Activated CD4-positive, CD25-positive, alpha-beta regulatory T cell treated with anti-CD3 and anti-CD28 coated beads, Interleukin-2, amount 50 U/mL, for 16 hours (primary cell): ENCODE measurements at places on chromosomes 4 and X.

- no peak for DNase-seq
Measured at GRCh38 chr4:22521240-22521639, 5.4 kb upstream of the ADGRA3 start.

DNA sequence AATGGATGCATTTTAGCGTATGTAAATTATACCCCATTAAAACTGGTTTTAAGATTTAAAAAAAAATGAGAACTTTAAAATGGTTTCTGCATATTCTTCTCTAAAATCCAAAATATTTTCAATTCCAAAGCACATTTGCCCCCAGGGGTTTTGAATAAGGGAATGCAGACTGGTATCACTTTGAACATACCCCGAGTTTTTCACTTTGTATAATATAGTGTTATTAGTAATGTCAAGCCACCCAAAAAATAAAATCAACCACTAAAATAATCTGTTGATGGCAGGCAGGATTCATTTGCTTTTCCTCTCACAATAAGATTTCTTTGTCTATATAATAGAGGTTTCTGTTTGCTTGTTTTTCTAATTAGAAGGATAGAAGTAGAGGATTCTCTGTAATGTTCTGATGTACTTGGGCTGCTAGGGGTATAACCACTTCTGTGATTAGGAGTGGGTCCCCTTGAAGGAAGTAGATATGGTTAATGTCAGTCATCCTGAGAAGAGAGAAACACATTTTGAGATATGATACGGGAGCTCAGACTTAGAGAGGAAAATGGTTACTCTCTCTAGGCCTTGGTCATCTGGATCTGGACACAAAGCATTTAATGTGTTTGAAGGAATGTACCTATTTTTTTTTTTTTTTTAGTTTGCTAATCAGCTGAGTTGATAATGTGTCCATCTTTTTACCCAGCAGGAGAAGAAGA lies 9.3 kb upstream of the LIN54 start:
- no peak for DNase-seq

GRCh38 chr4:10521424-10521823 lies 64.2 kb upstream of the ZNF518B start:
- no peak for DNase-seq

- DNase-seq: no peak
Measured at GRCh38 chr4:22356987-22357596, 158.8 kb downstream of the ADGRA3 start.

DNA sequence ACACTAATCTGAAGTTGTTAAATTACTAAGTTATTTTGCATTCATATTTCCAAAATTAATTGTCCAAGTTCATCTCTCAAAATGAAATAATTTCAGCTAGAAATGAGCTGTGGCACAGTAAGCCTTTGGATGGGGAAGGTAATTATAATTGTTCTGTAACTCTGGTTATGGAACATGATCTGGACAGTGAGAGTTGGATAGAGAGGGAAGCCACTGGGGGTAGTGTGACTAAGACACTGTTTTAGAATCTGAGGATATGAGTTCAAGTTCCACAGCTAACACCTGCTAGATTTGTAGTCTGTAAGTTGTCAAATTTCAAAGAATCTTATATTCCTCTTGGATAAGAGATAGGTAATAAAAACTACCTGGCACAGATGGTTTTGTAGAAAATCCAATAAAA lies 49.5 kb downstream of the DMD start:
- DNase-seq: no peak

DNA sequence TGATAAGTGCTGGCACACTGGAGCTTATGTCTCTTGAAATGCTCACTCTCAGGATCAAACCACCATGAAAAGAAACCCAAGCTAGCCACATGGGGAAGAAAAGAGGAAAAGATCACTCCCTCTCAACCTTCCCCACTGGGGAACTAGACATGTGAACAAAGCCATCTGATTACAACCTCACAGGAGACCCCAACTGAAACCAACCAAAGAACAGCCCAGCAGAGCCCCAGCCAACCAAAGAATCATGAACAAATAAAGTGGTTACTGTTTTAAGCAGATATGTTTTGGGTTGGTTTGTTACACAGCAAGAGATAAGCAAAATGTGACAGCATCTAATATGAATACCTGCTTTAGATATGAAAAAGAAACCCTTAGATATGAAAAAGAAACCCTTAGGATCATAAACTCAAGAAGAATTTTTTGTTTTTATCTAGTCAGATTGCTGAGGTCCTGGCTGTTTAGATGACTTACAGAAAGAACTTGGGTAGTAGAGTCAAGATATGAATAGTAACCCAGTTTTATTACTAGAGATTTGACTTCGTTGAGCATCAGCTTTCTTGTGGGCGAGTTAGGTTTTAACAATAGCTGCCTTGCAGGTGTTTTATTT lies 23.7 kb upstream of the TLR7 start:
- no peak for DNase-seq

GRCh38 chrX:7132335-7133049 lies 15.0 kb upstream of the STS start:
- no peak for DNase-seq

- DNase-seq: no peak
Measured at GRCh38 chr4:123345137-123345934, 51.3 kb upstream of the SPRY1 start.

- no peak for DNase-seq
Measured at GRCh38 chr4:115491686-115492085, 378.3 kb upstream of the NDST4 start.

GRCh38 chrX:5957506-5957905 lies 271.2 kb downstream of the NLGN4X start:
- no peak for DNase-seq

DNA sequence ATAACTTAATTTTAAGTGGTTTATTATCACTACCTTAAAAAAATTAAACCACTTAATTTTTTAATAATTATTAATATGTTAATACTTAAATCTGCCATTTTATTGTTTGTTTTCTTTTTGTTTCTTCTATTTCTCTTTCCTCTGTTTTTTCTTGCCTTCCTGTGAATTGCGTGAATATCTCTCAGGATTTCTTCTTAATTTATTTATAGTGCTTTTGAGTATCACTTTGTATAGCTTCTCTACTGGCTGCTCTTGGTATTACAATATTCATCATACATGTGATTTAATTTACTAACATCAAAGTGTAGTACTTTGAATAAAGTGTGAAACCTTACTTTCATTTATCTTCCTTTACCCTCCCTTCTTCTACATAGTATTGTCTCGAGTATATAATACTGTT lies 349.5 kb upstream of the CPXCR1 start:
- DNase-seq: no peak

DNA sequence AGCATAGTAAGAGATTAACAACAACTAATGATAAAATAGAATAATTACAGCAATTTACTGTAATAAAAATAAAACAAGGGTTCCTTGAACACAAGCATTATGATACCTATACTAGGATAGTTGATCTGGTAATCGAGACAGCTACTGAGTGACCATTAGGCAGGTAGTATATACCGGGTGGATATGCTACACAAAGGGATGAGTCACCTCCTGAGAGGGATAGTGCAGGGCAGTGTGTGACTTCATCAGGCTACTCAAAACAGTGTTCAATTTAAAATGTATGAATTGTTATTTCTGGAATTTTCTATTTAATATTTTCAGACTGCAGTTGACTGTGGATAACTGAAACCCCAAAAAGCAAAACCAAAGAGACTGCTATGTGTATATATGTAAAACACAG lies 9.7 kb upstream of the ANTXR2 start:
- no peak for DNase-seq

- DNase-seq: no peak
Measured at GRCh38 chr4:71769434-71769833, 14.4 kb downstream of the GC start.

DNA sequence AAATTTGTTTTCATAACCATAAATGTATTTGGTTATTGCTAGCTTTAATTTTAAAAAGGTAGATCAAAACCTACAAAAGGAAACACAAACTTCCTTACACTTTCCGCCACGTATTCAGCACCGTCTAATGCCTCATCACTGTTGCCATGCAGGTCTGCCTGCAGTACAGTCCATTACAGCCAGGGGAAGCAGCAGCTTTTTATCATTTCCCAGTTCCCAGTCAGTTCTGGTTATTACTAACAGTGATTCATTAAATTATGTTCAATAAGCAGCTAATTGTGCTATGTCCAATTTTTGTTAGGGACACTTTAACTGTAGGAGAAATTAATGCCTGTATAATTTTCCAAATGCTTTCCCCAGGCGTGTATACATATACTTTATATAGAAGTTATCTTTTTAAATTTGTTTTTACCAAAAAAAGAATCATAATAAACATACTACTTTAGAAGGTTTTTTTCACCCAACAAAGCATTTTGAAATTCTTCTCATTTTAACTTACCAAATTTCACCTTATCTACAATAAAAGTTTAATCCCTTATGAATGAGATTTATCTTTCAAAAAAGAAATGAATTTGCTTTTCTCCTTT lies 93.3 kb downstream of the ANXA3 start:
- peak; percentile 10 for DNase-seq

GRCh38 chr4:123250843-123251242 lies 145.8 kb upstream of the SPRY1 start:
- no peak for DNase-seq

- no peak for DNase-seq
Measured at GRCh38 chr4:17280261-17281018, 231.4 kb downstream of the QDPR start.

DNA sequence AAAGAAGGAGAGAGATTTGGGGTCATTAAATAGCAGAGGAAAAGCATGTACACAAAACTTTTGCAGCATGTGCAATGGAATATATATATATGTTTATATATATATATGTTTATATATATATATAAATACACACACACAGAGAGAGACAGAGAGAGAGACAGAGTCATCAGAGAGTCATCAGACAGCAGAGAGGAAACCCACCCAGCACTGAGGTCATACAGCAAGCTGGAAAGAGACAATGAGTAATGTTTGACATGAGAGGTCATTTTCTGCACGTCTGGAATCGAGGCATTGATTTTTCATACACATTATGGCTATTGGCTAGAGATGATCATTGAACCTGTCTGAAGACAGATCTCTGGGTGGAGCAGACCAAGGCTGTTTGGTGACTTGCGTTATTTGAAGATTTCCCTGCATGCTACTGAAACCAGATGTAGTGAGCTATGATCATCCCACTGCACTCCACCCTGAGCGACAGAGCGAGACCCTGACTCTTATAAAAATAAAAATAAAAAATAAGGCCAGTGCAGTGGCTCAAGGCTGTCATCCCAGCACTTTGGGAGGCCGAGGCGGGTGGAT lies 48.8 kb upstream of the SHOX start:
- no peak for DNase-seq

DNA sequence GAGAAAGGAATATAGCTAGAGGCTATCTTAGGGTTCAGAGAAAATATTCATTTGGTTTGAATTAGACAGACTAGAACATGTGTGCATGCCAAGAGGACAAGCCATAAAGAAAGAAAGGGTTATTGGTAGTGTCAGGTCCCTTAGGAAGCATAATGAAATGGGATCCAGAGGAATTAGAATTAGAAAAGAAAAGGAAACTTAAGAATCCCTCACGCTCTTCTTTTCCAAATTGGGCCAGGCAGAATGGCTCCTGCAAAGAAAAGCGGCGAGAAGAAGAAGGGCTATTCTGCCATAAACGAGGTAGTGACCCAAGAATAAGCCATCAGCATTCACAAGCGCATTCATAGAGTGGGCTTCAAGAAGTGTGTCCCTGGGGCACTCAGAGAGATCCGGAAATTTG lies 4.9 kb upstream of the ABCG2 start:
- DNase-seq: no peak

GRCh38 chr4:172256820-172257219 lies 443.6 kb downstream of the GALNTL6 start:
- no peak for DNase-seq

- DNase-seq: no peak
Measured at GRCh38 chr4:175386776-175387507, 425.1 kb downstream of the GPM6A start.

- no peak for DNase-seq
Measured at GRCh38 chr4:109873791-109874514, 26.0 kb downstream of the LRIT3 start.

DNA sequence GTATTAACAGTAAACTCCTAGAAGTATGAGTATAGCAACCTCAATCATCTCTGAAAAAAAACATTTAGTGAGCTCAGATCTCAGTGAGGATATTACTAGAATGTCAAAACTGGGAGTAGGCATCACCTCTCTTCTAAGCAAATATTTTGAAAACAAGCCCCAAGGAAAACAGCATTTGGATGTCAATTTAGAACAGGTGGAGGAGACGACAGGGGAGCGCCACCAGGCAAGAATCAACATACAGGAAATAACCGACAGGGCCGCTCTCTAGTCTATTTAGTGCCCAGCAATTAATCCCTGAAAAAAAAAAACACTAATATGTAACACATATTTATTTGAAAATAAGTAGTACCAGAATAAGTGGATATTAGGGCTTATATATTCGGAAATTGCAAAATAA lies 940.3 kb upstream of the ADGRL3 start:
- DNase-seq: no peak

GRCh38 chr4:140088323-140088967 lies 65.5 kb downstream of the MAML3 start:
- DNase-seq: no peak

- DNase-seq: no peak
Measured at GRCh38 chr4:40923316-40924095, 173.8 kb downstream of the NSUN7 start.

DNA sequence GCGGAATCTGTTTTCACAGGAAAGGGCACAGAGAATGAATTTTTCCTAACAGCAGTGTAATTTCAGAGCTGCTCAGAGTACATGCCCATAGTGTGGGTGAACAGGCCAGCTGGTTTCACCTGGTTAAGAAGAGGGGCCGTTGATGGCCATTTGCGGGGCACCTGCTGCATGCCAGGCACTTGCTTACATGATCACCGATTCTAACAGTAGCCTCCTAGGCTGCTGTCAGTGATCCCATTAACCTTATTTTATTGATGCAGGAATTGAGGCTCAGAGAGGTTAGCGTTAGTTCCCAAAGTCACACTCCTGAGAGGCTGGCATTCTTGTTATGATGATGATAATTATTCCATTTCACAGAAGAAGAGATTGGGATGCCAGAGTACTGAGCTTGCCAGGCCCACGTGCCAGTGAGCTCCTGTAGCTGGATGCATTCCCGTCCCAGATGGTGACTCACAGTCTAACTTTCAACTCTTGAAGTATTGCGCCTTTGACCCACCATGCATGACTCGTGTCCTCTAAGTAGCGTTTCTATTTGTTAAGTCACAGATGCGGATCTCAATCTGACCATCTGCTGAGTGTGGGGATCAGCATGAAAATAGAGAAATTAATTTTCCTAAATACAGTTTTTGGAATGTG lies 76.5 kb downstream of the PSAPL1 start:
- DNase-seq: no peak

GRCh38 chrX:18441780-18442367 lies 16.5 kb downstream of the CDKL5 start:
- DNase-seq: no peak

GRCh38 chr4:110970642-110971041 lies 347.8 kb upstream of the PITX2 start:
- no peak for DNase-seq
